ENCODE measurements at places on chromosomes 11 and 22. TPM values are rescaled to one million over a fixed set of nuclear protein-coding genes. Genes with fewer than 3 reads are reported as not detected.

DNA sequence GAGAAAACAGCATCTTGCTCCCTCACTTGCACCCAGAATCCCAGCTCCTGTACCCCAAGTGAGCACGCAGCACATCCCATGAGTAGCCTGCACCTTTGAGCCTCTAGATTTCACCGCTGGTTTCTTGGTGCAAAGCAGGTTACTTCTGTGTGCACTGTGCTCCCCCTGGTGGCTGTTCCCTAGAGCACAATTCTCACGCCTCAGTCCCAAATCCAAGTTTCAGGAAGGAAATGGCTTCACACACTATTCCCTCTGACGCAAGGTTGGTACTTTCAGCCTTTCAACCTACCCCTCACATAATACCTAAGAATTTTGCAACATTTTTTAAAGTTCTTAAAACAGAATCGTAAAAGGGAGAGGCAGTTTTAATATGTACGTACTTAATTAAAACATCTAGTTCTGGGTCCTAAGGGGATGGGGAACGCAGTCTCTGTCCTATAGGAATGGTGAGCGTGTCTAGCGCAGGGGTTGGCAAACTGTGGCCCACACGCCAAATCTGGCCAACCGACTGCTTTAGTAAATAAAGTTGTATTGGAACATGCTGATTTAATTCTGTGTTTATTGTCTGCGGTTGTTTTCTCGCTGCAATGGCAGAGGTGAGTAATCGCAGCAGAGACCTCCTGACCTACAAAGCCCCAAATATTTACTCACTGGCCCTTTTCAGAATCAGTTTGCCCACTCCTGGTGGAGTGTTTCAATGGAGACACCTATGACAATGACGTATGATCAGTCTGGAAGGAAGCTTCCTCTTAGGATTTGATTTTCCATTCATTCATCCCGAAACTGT lies 27.5 kb downstream of the DHCR7 start:
- peak; percentile 64 for DNase-seq

DNA sequence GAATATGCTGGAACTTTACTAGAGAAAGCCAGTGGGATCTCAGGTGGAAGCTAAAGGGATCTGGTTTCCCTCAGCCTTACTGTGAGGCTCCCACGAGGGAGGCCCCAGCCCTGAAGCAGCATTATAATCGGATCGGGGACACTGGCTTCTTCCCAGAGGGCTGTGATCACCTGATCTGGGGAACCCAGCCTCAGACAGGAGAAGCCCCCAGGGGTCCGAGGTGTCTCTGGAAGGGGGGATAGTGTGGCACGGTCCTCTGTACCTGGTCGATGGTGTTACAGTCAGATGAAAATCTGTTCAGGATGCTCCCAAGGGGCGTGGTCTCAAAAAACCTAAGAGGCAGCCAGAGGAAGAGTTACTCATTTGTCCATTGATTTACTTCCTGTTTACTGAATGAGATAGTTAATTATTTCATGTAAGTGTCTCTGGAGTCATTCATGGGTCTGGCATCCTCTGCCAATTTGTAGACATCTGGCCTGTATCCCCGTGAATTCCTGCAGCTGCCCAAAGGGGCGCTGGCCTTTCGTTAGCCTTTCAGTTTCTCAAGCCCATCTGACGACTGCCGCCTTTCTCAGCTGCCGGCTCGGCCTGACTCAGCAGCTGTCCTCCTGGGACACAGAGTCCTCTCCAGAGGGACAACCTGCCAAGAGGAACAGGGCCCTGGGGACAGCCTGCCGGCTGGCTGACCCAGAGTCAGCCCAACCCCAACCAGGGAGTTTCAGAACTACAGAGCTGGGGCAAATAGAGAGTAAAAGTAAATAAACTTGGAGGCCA lies 17.0 kb upstream of the KCNJ11 start:
- DNase-seq, result peak; percentile 50

- peak; percentile 28 for DNase-seq
Observed at GRCh38 chr11:130070846-130071200, 1.1 kb downstream of the APLP2 start.

- DNase-seq, result no peak
Observed at GRCh38 chr11:104510169-104510568, 346.2 kb upstream of the PDGFD start.

Gene SHANK3
- total RNA-seq, result 4.8 TPM

DNA sequence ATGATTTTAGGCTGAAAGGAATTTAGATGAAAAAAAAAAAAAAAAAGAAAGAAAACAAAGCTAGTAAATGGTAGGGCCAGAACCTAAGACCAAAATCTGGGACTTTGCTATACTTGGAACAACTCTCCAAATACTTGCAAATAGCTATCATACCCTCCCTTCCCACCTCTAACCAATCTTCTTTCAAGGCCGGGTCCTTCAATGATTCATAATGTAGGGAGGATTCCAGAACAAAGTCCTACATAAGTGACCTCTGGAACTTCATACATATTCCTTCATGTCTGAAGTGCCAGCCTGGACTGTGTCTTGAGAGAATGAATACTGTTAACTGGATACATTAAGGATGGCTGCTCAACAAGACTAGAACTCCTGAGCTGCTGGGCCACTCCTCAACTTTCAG lies 9.9 kb downstream of the STK33 start:
- DNase-seq, result no peak

Gene TMPRSS4
- 255 TPM for total RNA-seq

Gene NEFH
- total RNA-seq, result 0.12 TPM

DNA sequence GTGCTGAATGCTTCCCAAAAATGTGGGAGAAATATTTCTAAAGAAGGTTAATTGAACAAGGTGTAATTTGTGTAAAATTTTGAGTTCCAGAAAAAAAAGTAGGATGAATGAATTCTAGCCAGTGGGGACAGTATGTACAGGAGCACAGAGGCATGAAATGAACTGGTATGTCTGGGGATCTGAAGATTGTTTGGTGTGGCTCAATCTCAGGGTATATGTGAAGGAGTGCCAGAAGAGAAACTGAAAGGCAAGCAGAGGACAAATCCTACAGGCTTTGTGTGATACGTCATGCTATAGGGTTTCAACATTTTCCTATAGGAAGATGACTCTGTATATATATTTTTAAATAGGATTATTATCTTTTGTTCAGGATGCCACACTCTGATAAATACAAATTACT lies 126.9 kb downstream of the FAM181B start:
- no peak for DNase-seq

DNA sequence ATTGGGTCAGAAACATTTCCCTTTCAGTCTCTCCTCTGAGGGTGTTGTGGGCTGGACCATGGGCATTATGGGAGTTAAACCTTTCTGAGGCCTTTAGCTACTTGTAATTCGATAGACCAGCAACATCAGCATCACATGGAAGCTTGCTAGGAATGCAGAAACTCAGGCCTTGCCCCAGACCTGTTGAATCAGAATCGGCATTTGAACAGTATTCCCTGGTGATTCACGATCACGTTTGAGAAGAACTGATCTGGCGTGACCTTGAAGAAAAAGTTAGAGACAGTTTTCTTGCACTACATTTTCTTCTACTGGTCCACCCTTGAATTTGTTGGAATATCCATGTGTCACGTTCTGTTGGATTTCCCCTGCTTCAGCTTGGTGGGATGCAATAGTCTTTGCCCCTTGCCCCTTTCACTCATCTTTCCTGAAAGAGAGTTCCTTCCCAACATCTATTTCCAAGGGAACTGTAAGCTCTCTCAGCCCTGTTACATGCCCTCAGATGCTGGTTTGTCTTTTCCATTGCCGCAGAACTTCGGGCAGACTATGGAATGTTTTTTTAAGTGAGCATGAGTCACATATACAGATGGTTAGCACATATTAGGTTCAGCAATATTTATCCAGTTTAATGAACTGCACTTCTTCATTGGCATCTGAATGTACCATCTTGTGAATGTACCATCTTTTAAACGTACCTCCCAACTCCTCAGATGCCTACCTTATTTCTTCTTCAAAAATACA lies 23.9 kb downstream of the EHF start:
- DNase-seq, result no peak

Gene GNAZ
- 1.0 TPM for total RNA-seq

DNA sequence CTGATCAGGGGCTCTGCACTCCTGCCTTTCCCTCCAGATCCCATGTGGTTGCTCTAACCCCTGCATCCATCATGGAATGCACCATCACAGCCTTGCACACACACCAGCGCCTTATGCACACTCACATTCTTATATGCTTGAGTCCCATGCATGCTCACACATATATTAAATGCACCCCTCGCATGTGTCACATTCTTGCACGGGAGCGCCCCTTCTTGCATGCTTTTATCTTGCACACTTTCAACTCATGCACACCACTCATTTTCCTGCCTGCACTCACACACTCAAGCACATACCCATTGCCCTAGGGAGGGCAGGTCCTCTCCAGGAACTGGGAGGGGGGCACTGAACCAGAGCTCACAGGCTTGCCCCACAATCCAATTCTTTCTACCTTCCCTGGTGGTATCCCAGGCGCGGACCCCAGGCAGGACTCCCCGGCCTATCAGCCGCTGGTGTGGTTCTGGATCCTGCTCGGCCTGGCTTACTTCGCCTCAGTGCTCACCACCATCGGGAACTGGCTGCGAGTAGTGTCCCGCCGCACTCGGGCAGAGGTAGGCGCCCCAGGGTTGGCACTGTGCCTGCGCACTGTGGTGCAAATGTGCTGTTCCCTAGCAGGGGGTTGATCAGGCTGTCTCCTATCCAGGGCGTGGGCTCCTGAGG lies 2.3 kb upstream of the CATSPERZ start:
- no peak for DNase-seq

- no peak for DNase-seq
Observed at GRCh38 chr11:5550440-5551095, 2.2 kb upstream of the OR52H1 start.

Gene CBLIF
- 0.31 TPM for total RNA-seq

GRCh38 chr22:20574920-20575353 lies 67.5 kb downstream of the MED15 start:
- DNase-seq, result peak; percentile 59

DNA sequence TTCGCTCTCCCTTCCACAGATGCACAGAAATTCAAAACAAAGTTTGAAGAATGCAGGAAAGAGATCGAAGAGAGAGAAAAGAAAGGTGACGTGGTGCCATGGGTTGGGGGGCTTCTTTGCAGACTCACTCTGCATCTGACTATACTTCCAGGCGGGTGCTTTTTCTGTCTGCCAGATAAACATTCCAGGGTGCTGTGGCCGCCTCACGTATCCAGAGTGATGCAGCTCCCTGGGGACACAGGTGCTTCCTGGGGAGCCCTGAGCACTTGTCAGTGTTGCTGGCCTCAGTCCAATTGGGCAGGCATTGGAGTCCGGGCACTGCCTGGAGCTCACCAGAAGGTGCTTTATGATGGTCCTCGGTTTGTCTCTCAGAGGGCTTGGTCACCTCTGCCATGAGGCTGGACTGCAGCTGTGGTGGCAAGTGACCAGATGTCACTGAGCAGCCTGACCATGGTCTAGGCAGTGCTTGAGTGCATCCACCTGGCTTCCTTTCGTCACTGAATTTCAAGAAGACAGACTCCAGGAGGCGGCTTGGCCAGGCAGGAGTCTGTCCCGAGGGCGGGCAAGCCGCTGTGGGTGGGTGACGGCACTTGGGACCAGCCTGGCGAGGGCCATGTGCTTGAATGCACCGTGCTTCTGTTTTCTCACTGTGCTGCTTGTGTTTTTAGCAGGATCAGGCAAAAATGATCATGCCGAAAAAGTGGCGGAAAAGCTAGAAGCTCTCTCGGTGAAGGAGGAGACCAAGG lies 5.1 kb upstream of the ZDHHC8 start:
- DNase-seq, result no peak

GRCh38 chr11:70141486-70142220 lies 61.4 kb upstream of the FADD start:
- no peak for DNase-seq

DNA sequence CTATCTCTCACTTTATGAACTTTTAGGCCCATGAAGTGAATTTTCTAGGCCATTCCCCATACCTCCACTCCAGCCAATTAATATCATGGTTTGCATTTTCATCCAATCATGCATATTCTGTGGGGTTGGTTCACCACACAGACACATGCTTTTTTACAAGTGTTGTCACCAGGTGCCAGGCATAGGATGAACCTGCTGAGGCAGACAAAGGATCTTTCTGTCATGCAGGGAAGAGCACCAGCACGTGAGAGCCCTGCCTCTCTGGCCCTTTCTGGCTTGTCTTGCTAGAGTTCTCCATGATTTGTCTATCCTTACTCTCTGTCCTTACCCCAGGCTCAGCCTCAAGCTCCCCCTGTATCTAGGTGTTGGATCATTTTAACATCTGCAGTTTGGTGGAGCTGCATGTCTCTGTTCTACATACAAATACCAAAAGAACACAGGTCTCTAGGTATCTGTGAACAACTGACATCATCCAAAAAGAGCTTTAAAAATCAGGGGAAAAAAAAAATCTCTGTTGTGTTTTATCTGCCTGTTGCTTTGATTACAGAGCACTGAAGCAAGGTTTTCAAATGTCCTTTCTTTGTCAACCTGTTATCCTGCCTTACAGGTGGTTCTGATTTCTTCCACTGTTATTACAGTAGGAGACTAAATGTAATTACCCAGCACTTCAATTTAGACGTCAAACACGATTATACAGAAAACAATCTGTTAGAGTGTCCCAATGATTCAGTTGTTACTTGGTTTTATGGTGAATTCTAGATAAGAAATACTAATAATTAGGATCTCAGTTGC lies 58.4 kb upstream of the GRAMD1B start:
- no peak for DNase-seq

GRCh38 chr22:28505416-28506149 lies 174.1 kb downstream of the TTC28 start:
- DNase-seq, result no peak

DNA sequence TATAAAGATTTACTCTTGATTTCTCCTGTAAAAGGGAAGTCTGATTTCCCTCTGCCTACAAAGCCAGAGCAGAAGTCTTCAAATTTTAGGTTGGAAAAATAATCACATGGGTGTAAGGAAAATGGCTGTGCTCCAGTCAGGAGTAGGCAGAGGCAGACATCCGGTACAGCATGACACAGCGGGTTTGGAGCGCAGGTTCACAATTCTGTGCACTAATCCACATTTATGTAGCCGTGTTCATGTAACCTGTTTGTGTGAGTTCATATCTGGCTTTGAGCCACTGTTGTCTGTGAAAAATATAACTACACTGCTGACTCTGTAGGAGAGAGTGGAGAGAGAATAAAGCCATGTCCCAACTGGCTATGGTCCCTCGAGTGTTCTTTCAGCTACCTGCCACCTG lies 248.0 kb downstream of the CASP12 start:
- DNase-seq, result no peak

Gene FAM168A
- 18.8 TPM for total RNA-seq

DNA sequence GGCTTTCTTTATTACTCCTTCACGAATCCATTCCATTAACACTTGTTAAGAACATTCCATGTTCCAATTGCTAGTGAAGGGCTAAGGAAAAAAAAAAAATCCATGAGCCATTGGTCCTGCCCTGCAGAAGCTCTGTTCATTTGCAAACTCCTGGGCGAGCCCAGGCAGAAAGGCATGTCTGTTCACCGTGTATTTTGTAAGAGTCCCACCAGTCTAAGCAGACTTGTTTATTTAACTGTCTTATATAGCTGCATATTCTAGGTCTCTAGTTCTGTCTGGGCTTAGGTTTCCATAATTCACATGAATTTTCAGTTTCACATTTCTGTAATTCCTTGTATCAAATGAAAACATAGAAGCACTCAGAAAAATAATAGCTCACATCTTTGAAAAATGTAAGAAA lies 97.4 kb upstream of the POU2AF2 start:
- no peak for DNase-seq
